ENCODE measurements at places on chromosomes 2 and 18.

GRCh38 chr18:23094411-23095190 is 40.7 kb upstream of the CABLES1 start:
- H3K4me3 ChIP-seq = no peak overlapping the region
- no peaks in the 10 kb centered on the region for H3K4me1 ChIP-seq
- H3K27ac ChIP-seq = no peak overlapping the region
- H3K27me3 ChIP-seq = no peaks in the 10 kb centered on the region

DNA sequence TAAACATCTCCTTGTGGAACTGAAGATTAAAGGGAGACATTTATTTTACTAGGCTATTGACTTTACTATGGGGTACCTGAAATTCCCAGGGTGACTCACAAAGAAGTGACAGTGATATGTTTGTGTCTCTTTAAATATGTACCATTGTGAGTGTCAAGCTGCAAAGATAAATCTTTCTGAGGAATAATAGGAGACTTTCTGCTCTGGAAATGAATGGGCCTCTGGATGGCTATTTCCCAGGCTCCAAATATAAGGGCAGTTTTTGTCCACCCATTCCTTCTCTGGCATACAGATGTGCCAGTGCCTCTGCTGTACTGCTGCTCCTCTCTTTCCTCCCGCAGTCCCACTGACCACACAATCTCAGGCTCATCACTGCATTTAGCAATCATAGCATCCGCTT is 586.4 kb upstream of the CNTNAP5 start:
- no peak overlapping the region for H3K27ac ChIP-seq
- no peak overlapping the region for H3K4me3 ChIP-seq
- DNase-seq = no peak
- no peaks in the 10 kb centered on the region for H3K4me1 ChIP-seq
- no peaks in the 10 kb centered on the region for H3K36me3 ChIP-seq

DNA sequence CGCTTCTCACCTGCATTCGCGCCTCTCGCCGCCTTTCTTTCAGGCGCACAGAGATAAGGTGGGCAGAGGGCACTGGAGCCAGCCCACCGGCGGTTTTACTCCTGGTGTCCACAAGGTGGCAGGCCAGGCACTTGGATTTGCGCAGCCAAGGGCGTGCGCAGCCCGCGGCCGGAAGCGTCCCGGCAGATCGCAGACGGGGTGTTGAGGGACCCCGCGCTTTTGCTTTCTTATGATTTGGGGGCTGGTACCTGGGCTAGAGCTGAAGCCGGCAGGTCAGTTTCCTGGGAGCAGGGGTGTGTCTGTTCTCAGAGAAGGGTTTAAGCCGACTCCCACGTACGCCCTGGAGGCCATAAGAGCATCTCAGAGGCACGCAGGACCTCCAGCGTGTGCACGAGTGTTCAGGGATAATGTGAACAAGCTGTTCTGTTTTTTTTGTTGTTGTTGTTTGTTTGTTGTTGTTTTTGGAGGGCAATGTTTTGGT is 305.6 kb upstream of the CXCR4 start:
- peak overlapping the region; percentile 50 for H3K4me3 ChIP-seq
- peaks cover 9% of the 10 kb centered on the region for H3K27me3 ChIP-seq
- H3K27ac ChIP-seq = no peak overlapping the region
- no peaks in the 10 kb centered on the region for H3K36me3 ChIP-seq

DNA sequence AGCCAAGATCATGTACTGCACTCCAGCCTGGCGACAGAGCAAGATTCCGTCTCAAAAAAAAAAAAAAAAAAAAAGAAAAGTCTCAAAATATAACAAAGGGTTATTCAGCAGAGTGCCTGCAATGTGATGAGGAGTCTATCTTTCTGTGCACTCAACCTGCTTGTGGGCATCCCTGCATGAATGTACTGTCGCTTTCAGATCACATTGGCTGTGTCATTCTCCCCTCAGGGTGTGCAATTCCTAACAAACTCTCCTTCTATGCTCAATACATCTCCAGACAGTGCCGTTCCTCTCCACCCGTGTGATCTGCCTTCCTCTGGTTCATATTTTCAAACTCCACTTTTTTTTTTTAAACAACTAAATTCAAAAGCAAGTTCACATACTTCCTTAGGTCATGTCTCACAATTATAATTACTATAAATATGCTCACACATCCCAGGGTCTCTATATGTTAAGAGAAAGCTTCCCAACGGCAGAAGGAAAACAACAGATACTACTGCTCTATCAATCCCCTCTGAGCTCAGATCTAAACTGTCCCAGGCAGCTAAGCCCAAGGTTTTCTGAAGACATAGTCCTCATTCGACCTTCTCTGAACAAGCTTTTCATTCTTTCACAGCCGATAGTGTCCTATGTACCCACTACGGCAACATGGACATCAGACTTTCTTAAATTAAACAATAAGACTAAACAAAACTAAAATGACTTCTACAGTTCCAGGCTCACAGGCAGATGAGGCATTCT is 35.2 kb downstream of the PTMA start:
- H3K4me3 ChIP-seq = no peak overlapping the region
- H3K27me3 ChIP-seq = no peaks in the 10 kb centered on the region
- H3K27ac ChIP-seq = no peak overlapping the region
- no peak for DNase-seq
- H3K36me3 ChIP-seq = no peaks in the 10 kb centered on the region

GRCh38 chr18:62151068-62151771 is 35.6 kb downstream of the PIGN start:
- H3K4me1 ChIP-seq = no peaks in the 10 kb centered on the region
- peaks cover 26% of the 10 kb centered on the region for H3K36me3 ChIP-seq
- no peak overlapping the region for H3K4me3 ChIP-seq
- no peaks in the 10 kb centered on the region for H3K27me3 ChIP-seq

GRCh38 chr2:133364636-133365035 is 203.6 kb downstream of the NCKAP5 start:
- no peaks in the 10 kb centered on the region for H3K36me3 ChIP-seq
- DNase-seq = no peak
- H3K27me3 ChIP-seq = no peaks in the 10 kb centered on the region
- no peak overlapping the region for H3K27ac ChIP-seq
- H3K4me1 ChIP-seq = peaks cover 9% of the 10 kb centered on the region
- no peak overlapping the region for H3K4me3 ChIP-seq

DNA sequence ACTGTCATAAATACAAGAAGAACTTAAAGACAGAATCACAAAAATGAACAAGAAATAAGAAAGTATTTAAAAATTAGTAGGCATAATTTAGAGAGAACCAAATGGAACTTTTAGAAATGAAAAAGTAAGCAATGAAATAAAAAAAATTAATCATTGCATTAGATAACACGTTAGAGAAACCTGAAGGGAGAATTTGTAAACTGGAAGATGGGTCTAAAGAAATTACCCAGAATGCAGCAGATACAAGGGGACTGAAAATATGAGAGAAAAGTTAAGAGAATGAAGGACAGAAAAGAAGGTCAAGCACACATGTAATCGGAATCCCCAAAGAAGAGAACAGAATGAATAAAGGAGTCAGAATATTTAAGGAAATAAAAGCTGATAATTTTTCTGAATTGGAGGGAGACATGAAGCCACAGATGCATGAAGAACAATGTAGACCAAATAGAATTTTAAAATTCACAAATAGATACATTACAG is 21.5 kb downstream of the TCF4 start:
- peaks cover 6% of the 10 kb centered on the region for H3K36me3 ChIP-seq
- no peaks in the 10 kb centered on the region for H3K4me1 ChIP-seq
- H3K27ac ChIP-seq = no peak overlapping the region
- no peaks in the 10 kb centered on the region for H3K27me3 ChIP-seq
- no peak for DNase-seq
- H3K4me3 ChIP-seq = no peak overlapping the region

DNA sequence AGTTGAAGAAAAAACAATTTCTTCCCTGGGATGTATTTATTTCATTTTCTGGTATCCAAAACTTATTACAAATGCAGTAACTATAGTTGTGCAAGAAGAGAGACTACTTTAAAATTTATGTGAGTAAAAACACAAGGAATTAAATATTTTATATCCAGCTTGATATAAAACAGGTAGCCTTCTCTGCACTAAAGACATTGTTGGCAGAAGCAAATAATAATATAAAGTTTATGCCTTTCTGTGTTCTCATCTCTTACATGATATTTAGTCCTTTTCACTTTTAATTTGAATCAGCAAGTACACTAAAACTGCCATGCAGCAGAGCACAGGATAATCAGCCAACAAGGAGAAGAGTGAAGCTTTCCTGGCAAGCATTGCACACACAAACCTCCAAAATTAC is 352.7 kb downstream of the ARL6IP6 start:
- no peaks in the 10 kb centered on the region for H3K36me3 ChIP-seq
- no peak overlapping the region for H3K27ac ChIP-seq
- no peaks in the 10 kb centered on the region for H3K4me1 ChIP-seq
- DNase-seq = no peak

- no peak overlapping the region for H3K27ac ChIP-seq
- H3K27me3 ChIP-seq = no peaks in the 10 kb centered on the region
- H3K4me1 ChIP-seq = no peaks in the 10 kb centered on the region
- no peak for DNase-seq
- H3K4me3 ChIP-seq = no peak overlapping the region
- H3K36me3 ChIP-seq = no peaks in the 10 kb centered on the region
Measured at GRCh38 chr2:38613126-38613848, 10.6 kb upstream of the HNRNPLL start.

GRCh38 chr18:2964361-2965010 is 48.5 kb downstream of the LPIN2 start:
- no peak overlapping the region for H3K4me3 ChIP-seq
- DNase-seq = no peak
- no peaks in the 10 kb centered on the region for H3K27me3 ChIP-seq

DNA sequence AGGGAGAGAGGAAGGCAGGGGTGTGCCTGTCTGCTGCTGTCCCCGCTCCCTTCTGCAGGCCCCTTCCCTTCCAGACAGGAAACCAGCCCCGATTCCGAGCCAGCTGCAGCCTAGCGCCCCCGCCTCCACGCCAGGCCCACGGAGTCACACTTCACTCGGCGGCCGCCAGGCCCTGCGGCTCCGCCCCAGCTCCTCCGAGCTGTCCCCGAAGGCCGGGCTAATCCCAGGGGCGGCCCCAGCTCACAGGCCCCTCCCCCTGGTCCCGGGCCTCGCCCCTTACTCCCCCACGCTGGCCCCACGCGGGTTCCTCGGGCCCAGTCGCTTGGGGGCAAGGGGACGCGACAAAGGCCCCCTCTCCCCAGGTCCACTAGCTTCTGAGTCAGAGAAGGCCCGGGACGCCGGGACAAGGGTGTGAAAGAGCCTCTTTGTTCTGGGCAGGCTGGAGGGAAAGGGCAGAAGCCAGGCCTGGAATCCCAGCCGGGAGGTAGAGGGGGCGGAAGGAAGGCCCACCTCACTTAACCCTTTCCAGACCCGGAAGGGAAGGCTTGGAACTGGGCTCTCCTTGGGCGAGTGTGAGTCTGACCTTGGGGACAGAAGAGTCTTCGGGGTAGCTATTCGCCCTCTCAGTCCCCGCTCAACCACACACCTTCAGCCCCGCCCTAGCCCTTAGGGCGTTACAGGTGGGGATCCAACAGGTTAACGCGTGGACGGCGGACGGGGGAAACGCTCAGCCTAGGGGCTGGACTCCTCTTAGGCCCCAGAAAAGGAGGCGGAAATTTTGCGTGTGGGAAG is 1.2 kb downstream of the RTKN start:
- no peaks in the 10 kb centered on the region for H3K27me3 ChIP-seq
- DNase-seq = peak; percentile 66
- H3K36me3 ChIP-seq = no peaks in the 10 kb centered on the region
- H3K27ac ChIP-seq = peak overlapping the region; percentile 94

GRCh38 chr2:232133078-232133477 is 171.6 kb downstream of the DIS3L2 start:
- no peak overlapping the region for H3K4me3 ChIP-seq
- no peak for DNase-seq
- H3K27ac ChIP-seq = no peak overlapping the region
- no peaks in the 10 kb centered on the region for H3K27me3 ChIP-seq
- H3K4me1 ChIP-seq = no peaks in the 10 kb centered on the region

DNA sequence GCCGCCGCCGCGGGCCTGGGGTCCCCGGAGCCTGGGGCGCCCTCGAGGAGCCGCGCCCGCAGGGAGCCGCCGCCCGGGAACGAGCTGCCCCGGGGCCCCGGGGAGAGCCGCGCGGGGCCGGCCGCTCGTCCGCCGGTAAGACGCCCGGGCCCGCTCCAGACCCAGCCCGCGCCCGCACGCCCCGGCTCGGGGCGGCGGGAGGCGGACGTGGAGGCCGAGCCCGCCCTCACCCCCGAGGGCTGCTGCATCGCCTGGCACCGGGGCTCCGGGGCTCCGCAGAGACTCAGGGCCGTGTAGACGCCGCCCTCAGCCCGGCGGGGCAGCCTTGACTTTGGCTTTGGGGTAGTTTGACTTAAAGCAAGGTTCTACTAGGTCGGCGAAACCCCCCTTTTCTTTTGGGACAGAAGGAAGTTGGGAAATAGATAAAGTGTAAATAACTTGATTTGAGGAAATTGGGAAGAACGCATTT is 335 bp downstream of the ERFE start:
- H3K27ac ChIP-seq = no peak overlapping the region
- no peaks in the 10 kb centered on the region for H3K36me3 ChIP-seq
- no peak overlapping the region for H3K4me3 ChIP-seq
- no peak for DNase-seq
- H3K27me3 ChIP-seq = peaks cover 51% of the 10 kb centered on the region
- peaks cover 16% of the 10 kb centered on the region for H3K4me1 ChIP-seq
